Thoracic aorta (tissue), 2 donors: ENCODE measurements at places on chromosomes 7 and 10. TPM values are rescaled to one million over a fixed set of nuclear protein-coding genes. Genes with fewer than 3 reads are reported as not detected.
A peak's percentile ranks its signal among the peaks of the same experiment; 100 is the strongest.

Gene CDH23
- 10.6 TPM for total RNA-seq

Gene TEX36
- total RNA-seq: not detected

Gene ACBD7
- 0.41 TPM for total RNA-seq

Gene OR2A12
- not detected for total RNA-seq

Gene FEZF1
- not detected for total RNA-seq

Gene STEAP4
- 286 TPM for total RNA-seq

Gene UCN3
- total RNA-seq: not detected

Gene UBN2
- total RNA-seq: 18.8 TPM

GRCh38 chr10:14416308-14416700, 85.6 kb upstream of the FRMD4A start:
- no peak for DNase-seq
- H3K36me3 ChIP-seq: no peaks in the 10 kb centered on the region
- H3K4me1 ChIP-seq: no peaks in the 10 kb centered on the region

DNA sequence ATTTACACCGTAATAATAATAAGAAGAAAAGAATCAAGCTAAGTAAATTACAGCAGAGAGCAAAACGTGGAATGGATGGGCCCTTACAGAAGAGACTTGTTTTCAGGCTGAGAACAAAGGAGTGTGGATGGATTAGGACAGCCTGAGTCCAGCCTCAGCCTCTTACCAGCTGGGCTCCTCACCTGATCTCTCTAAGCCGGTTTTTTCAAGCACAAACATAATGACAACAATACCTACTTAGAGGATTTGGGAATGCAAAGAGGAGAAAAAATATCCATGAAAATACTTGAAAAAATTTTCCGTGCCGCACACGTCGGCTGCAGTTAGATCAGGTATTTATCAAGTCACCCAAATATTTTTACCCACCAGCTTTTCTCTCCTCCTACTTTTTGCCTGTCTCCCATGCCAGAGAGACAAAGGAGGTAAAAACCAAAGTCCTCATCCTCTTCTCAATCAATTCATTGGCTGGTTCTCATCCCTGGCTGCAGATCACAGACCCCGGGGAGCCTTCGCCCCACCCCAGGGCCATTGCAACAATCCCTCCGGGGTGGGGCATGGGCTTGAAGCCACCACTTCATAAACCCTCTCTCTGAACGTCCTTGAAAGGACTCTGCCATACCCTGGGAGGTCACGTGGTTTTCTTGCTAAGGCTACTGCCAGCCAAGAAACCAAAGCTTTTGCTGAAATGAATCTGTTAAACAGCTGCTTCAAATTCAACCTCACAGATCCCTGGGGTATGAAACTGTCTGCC, 29.7 kb upstream of the GTF2I start:
- no peak overlapping the region for H3K4me3 ChIP-seq
- DNase-seq: no peak
- H3K27me3 ChIP-seq: no peaks in the 10 kb centered on the region
- H3K4me1 ChIP-seq: peaks cover 11% of the 10 kb centered on the region

DNA sequence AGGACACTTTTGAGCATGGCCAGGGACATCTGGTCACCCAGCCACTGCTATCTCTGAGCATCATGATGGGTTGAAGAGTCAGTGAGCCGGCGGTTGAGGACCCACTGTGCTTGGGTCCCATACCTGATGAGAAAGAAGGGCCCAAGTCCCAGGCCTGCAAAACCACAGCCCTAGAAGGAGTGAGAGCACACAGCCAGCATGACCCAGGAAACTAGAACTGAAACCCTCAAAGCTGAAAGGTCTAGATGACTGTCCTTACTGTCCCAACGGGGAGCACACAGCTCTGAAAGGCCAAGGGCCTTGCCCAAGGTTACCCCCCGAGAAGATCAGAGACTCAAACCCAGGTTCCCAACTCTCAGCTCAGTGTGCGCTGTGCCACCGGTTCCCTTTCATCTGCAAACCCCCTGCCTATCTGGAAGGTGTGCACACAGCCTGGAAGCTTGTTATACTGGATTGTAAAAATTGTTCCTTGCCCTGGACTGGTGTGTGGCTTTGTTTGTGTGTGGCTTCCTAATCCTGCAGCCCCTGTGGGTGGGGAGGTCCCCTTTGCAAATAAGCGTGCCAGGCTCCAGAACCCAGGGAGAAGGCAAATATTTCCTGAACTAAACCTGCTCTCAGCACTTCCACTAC, 22.6 kb upstream of the PSAP start:
- no peak overlapping the region for H3K4me3 ChIP-seq
- no peaks in the 10 kb centered on the region for H3K36me3 ChIP-seq
- no peak for DNase-seq

DNA sequence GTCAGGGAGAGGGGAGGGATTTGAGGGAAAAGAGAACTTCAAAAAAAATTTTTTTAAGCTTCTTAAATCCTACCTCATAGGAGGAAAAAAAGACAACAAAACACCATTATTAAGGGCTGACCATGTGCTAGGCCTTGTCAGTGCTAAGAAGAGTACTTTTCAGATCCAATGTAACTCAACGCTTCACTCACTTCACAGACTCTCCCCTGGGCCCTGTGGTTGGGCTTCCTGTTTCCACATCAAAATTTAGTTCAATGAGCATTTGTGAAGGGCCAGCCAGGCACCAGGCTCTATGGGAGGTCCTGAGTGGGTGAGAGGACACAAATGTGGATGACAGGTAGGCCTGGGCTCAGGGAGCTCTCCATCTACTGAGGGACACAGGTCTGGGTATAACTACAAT, 249.8 kb downstream of the PTEN start:
- DNase-seq: no peak
- no peaks in the 10 kb centered on the region for H3K27me3 ChIP-seq
- H3K4me3 ChIP-seq: no peak overlapping the region
- H3K36me3 ChIP-seq: no peaks in the 10 kb centered on the region
- H3K4me1 ChIP-seq: peaks cover 3% of the 10 kb centered on the region

DNA sequence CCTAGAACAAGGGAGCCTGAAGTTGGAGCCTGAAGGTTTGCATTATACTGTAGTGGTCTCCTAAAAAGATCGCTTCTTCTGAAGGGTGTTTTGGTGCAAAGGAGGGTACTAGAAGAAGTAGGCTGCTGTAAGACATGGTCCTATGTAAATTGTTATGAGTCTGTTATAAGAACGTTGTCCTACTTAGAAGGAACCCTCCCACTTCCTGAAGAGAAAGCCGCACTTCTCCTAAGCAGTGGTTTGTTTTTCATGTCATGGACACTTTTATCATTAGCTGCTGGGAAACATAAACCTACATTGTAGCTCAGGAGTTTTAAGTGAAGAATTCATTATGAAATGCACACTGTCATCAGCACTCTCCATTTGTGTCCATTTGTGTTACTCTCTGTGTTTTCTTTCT, 129.1 kb upstream of the ITGB1 start:
- H3K4me3 ChIP-seq: no peak overlapping the region
- no peaks in the 10 kb centered on the region for H3K27me3 ChIP-seq
- H3K36me3 ChIP-seq: no peaks in the 10 kb centered on the region
- H3K27ac ChIP-seq: no peak overlapping the region
- no peak for DNase-seq

GRCh38 chr10:930625-931325, 730 bp downstream of the LARP4B start:
- peak overlapping the region; percentile 85 for H3K27ac ChIP-seq
- H3K36me3 ChIP-seq: no peaks in the 10 kb centered on the region

DNA sequence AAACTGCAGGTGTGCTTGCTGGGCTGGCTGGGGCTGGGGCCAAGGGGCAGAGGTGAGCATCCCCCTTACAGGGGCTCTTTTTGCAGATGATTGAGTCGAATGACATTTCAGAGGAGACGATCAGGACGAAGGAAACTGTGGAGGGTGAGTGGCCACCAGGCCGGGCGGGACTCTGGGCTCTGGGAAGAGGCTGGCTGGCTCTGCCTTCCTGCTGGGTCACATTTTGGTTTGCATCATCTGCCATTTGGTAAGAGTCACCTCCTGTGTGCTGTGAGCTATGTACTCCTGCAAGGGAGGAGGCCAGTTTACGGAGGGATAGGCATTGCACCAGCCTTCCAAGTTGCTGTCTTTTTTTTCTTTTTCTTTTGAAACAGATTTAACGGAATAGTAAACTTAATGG, 73.0 kb upstream of the GTF2IRD1 start:
- no peak overlapping the region for H3K4me3 ChIP-seq
- H3K4me1 ChIP-seq: peaks cover 8% of the 10 kb centered on the region
- peaks cover 9% of the 10 kb centered on the region for H3K36me3 ChIP-seq
- peak overlapping the region; percentile 71 for H3K27ac ChIP-seq
- H3K27me3 ChIP-seq: no peaks in the 10 kb centered on the region
- DNase-seq: no peak

DNA sequence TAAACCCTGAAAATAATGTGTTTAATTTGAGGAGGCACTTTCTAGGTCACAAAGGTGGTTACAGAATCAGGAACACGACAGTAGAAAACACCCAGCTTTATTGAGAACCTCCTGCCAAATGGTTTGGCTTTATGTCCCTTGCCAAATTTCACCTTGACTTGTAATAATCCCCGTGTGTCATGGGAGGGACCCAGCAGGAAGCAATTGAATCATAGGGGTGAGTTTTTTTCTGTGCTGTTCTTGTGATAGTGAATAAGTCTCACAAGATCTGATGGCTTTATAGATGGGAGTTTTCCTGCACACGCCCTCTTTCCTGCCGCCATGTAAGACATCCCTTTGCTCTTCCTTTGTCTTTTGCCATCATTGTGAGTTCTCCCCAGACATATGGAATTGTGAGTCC, 193.8 kb upstream of the KLF6 start:
- H3K4me1 ChIP-seq: no peaks in the 10 kb centered on the region
- no peak overlapping the region for H3K27ac ChIP-seq
- H3K36me3 ChIP-seq: no peaks in the 10 kb centered on the region
- no peaks in the 10 kb centered on the region for H3K27me3 ChIP-seq

DNA sequence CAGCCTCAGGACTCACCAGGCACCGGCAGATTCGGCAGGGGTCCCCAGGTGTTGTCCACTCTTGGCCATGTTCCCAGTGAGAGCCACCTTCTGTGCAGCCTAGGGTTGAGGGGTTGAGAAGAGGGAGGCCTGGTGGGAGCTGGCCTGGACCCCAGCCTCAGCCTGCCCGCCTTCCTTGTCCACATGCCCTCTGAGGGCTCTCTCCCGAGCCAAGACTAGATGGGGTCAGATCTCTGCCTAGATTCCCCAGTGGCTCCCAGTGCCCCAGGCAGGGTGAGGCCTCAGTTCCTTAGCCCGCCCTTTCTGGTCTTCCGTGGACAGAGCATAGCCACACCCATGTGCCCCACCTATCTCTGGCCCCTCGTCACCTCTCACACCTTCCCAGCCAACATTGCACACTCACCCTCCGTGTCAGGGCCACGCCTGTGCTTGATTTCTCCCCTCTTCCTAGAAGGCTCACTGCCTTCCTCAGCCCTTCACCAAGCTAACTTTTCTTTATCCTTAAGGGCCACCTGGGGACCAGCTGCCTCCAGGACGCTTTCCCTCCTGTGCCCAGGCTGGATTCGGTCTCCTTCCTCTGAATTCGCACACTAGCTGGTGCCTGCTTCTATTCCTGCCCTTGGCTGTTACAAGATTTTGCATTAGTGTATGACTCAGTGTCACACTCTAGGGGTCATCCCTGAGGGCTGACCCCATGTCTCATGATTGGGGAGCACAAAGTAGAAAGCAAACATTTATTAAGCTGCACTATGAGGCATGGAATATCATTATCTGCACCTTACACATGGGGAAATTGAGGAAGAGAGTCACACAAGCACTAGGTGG, 7.5 kb downstream of the KCP start:
- no peaks in the 10 kb centered on the region for H3K4me1 ChIP-seq
- no peak for DNase-seq
- no peak overlapping the region for H3K27ac ChIP-seq

GRCh38 chr7:4824120-4824775, 37.6 kb downstream of the PAPOLB start:
- H3K27me3 ChIP-seq: no peaks in the 10 kb centered on the region
- DNase-seq: no peak
- no peak overlapping the region for H3K27ac ChIP-seq
- peaks cover 13% of the 10 kb centered on the region for H3K4me1 ChIP-seq
- no peak overlapping the region for H3K4me3 ChIP-seq

- H3K36me3 ChIP-seq: no peaks in the 10 kb centered on the region
- no peak overlapping the region for H3K27ac ChIP-seq
- no peak overlapping the region for H3K4me3 ChIP-seq
- H3K27me3 ChIP-seq: no peaks in the 10 kb centered on the region
Measured at GRCh38 chr10:50469288-50469687, 154.5 kb downstream of the SGMS1 start.

GRCh38 chr7:12601302-12601869, 30.9 kb downstream of the SCIN start:
- H3K4me3 ChIP-seq: no peak overlapping the region
- no peaks in the 10 kb centered on the region for H3K4me1 ChIP-seq
- H3K27ac ChIP-seq: no peak overlapping the region
- no peaks in the 10 kb centered on the region for H3K27me3 ChIP-seq
- DNase-seq: no peak

DNA sequence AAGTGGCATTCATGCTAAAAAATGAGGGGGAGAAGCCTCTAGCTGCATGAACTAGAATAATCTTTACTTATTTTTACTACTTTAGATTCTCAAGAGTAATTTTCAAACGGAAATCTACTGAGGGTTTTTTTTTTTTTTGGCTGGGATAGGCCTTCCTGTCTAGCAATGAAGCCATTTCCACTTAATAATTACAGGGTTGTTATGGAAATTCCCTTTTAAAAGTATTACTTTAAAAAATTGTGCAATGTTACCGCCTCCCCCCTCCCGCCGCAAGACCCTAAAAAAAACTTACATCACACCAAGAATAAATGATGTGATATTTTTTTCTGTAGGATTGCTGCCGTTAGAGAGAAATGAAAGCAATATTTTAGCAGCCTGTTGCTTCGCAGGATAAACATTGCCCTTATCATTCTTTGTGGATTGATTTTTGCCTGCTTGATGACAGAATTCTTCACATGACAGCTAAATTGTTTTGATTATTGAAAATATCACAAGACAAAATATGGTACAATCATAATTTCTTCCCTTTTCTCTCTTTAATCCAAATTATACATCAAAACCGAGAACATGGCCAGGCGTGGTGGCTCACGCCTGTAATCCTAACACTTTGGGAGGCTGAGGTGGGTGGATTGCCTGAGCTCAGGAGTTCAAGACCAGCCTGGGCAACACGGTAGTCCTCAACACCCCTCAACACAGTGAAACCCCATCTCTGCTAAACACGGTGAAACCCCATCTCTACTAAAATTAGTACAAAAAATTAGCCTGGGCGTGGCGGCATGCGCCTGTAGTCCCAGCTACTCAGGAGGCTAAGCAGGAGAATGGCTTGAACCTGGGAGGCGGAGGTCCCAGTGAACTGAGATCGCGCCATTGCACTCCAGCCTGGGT, 32.8 kb downstream of the ARL4A start:
- peaks cover 48% of the 10 kb centered on the region for H3K4me1 ChIP-seq
- H3K27me3 ChIP-seq: no peaks in the 10 kb centered on the region
- no peak for DNase-seq

GRCh38 chr10:58823983-58824382, 311.3 kb downstream of the BICC1 start:
- no peaks in the 10 kb centered on the region for H3K36me3 ChIP-seq
- no peaks in the 10 kb centered on the region for H3K27me3 ChIP-seq
- no peak overlapping the region for H3K4me3 ChIP-seq
- no peak overlapping the region for H3K27ac ChIP-seq
- DNase-seq: no peak
